ENCODE measurements at places on chromosomes 12 and 14.

DNA sequence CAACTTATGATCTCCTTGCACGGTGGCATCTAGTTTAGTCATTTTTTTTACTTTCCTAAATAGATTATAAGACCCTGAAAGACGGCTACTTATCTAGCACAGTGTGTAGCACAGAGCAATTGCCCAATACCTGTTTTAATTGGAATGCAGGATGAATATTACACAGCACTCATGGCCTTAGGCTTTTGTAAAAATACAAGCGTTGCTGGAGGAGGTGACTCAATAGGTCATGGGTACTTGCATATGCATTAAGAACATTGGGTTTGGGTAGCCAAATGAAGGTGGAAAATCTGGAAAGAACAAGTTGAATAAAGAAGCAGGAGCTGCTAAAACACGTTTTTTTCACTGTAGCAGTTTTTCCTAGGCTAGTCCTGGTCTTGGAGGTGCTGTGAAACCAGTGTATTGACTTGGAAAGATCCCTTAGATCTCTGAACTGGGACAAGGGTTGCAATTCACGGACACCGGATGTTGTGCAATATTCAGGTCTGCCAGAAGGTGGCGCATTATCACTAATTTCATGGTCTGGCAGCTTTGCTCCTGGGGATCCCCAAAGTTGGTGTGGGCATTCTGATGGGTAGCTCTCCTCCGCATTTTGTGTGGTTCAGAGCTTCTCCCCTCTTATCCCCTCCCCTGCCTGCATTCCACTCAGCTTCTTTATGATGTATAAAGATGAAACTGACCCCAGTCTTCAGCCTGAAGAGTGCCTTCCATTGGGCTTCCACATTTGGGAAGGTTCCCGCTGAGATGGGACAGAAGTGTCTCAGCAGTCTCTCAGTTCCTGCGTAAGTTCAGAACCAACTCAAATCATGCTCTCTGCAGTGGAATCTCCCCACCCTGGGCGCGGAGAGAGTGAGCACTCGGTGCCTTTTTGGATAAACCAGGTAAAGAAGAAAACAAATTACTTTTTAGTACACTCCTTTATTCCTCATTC lies 278.3 kb downstream of the NRXN3 start:
- DNase-seq = peak; percentile 73

DNA sequence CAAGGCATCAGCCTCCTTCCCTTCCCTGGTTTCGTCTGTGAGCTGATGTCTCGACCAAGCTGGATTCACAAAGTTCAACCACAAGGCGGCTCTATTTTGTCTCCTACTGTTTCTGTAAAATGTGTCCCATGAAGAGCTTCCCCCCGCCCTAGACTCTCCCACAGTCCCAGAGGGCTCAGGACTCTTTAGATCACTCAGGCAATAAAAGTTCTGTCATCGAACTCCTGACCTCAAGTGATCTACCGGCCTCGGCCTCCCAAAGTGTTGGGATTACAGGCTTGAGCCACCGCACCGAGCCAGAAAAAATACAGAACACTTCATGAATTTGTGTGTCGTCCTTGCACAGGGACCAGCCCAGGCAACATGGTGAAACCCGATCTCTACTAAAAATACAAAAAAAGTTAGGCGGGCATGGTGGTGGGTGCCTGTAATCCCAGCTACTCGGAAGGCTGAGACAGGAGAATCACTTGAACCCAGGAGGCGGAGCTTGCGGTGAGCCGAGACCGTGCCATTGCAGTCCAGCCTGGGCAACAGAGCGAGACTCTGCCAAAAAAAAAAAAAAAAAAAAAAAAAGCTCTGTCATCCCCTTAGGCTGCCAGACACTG lies 149.4 kb downstream of the BCL11B start:
- DNase-seq = no peak

DNA sequence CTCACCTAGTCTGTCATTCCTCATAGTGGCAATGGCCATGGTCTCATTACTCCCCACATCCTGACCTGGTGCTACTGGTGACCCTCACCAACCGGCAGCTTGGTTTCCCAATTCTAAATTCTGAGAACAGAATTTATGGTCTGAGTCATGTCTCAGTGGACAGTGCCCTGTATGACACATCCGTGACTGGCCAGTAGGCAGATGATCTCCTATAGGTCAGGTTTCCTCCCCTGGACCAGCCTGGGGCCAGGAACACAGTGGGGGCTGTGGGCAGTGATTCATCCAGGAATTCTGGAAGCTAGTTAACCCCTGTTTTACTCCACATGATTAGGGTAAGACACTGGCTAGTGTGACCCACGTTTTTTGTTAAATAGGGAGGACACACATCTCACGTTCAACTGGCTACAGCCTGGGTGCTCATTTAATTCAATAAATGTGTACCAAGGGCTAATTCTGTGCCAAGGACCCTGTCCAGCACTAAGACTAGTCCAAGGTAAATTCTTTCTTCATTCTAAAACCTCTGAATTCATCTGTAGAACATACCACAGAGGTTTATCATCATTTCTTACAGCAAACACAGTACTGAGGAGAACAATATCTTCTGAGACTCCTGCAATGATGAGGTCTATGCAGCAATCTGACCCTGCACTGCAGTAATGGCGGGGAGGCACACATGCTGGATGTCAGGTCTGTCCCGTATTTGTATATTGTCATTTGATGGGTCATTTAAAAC lies 249.6 kb upstream of the TBX3 start:
- DNase-seq = no peak

DNA sequence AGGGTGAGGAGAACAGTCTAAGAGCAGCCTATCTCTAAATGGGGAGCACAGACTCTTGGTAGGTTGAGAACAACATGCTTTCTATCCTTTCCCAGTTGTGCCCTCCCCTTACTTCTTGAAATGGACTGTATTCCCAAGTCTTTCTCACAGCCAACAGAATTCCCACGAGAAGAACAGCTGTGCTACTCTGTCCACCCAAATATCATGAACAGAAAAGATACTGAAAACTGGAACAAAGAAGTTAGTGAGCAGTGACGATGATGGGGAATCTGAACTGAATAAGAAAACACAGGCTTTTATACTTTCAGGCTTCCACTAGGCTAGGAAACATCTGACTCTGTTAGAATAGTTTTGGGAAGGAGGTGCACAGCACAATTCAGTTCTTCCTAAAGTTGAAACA lies 3.4 kb downstream of the NACA start:
- DNase-seq = no peak

DNA sequence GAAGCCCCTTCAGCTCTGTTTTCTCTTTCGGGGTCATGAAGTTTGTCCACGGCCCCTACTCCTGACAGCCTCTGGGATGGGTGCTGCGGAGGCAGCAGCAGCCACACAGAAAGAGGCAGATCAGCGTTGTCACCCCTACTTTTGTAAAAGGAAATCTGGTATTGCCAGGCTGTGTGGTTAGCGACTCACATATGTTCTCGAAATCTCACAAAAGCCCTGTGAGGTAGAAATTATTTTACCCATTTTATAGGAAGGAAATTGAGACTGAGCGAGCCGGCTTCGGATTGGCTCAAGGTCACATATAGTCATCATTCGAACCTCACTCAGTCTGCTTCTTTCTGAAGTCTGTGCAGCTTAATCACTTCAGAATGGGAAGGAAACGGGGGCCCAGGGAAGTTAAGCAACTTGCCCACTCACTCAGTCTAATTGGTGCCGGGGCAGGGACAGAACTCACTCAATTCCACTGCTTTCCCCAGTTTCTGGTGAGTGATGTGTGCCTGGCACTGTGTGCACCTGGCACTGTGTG lies 1.1 kb upstream of the CKAP4 start:
- DNase-seq = peak; percentile 41
